Thyroid gland (tissue), 4 donors: ENCODE measurements at places on chromosomes 5 and 9. TPM values are rescaled to one million over a fixed set of nuclear protein-coding genes. Genes with fewer than 3 reads are reported as not detected.

CXCL14 gene
- total RNA-seq = 39.4 TPM

PKD2L2 gene
- total RNA-seq = not detected

CDC20B gene
- total RNA-seq = not detected

DNA sequence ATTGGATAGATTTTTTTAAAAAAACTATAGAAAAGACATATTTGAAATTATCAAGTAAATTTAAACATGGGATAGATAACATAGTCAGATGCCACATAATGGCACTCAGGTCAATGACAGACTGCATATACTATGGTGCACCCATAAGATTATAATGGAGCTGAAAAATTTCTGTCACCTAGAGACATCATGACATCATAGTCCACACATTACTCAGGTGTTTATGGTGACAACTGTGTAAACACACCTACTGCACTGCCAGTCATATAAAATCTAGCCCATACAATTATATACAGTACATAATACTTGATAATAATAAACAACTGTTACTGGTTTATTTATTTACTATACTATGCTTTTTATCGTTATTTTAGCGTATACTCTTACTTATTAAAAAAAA is 58.6 kb downstream of the CPLANE1 start:
- no peaks in the 10 kb centered on the region for H3K4me1 ChIP-seq
- no peak overlapping the region for H3K27ac ChIP-seq
- no peak overlapping the region for H3K4me3 ChIP-seq
- DNase-seq = no peak
- H3K27me3 ChIP-seq = no peaks in the 10 kb centered on the region
- peaks cover 17% of the 10 kb centered on the region for H3K36me3 ChIP-seq

- H3K36me3 ChIP-seq = no peaks in the 10 kb centered on the region
- peak overlapping the region; percentile 98 for H3K27ac ChIP-seq
- no peaks in the 10 kb centered on the region for H3K27me3 ChIP-seq
Observed at GRCh38 chr5:52801329-52801728, 13.6 kb downstream of the ITGA1 start.

DNA sequence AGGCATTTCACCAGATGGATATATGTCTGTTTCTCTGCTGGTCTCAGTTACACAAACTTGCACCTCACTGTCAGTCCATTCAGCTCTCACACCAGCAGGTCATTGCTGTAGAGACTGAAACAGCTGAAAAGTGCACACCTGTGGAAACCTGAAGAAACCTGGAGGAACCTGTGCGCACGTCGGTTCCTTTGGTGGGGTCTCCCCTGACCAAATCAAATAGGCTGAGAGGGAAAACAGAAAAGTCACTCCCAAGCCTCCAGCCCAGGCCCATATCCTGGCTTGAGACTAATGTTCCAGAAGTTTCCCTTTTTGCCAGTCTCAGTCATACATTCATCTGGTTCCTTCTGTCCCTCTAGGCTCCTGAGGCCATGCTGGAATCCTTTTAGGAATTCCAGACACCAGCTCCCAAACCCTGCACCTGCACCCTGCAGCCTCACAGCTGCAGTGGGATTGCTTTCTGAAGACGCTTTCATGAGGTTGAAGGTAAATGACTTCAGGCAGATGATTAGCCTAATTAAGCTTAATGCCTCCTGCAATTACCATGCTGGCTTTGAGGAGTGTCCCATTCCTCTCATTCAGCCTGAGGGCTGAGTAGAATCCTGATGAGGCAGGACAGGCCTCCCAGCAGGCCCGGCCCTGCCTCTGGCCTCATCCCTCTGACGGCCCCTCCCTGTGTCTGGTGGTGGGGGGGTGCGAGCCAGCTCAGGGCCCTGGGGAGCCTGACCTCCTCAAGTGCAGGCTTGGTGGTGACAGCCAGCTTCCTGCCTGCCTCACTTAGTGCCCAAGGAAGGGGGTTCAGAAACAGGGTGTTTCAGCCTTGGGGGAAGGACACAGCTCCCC is 24.3 kb upstream of the CXCL14 start:
- DNase-seq = no peak
- H3K27me3 ChIP-seq = no peaks in the 10 kb centered on the region
- no peaks in the 10 kb centered on the region for H3K4me1 ChIP-seq
- no peak overlapping the region for H3K4me3 ChIP-seq
- H3K36me3 ChIP-seq = no peaks in the 10 kb centered on the region
